ENCODE measurements at places on chromosomes 3 and 15. TPM values are rescaled to one million over a fixed set of nuclear protein-coding genes. Genes with fewer than 3 reads are reported as not detected.

DNA sequence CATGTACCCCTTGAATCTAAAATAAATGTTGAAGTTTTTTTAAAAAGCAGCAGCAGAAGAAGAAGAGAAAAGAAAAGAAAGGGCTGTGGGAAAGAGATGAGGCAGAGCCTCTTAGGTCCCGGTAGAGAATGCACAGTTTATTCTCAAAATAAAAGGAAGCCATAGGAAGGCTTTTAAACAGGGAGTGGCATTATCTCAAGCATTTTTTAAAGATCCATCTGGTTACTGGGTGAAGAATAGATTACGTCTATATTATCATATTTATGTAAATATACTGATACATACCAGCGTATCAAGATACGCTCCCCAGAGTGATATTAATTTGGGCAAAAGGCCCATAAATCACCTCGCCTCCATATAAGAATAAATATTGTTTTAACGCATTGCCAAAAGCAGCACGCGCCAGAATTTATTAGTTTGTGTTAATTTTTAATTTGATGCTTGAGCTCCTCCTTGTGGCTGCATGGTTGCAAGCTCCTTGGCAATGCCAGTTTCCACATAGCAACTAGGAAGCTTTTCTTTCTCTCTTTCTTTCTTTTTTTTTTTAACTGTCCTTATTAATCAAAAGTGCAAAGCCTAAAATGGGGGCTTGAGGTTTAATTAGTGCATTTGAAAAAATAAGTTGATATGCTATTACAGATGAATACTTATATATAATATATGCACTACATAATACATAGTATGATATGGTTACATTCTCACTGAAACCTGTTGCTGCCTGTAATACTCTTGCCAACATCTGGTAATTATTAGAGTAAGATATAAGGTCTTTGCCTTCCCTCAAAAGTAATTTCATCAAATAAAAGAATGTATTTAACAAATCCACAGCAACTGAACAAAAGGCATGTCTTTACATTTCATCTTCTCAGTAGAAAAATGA lies 242.8 kb upstream of the UBE2E2 start:
- peak; percentile 3 for DNase-seq

GRCh38 chr3:43923104-43923882 lies 232.6 kb downstream of the ABHD5 start:
- DNase-seq, result no peak

GRCh38 chr3:58068122-58068809 lies 60.0 kb downstream of the FLNB start:
- no peak for DNase-seq

- no peak for DNase-seq
Observed at GRCh38 chr3:64459711-64460110, 228.1 kb downstream of the ADAMTS9 start.

- DNase-seq, result no peak
Observed at GRCh38 chr3:110504901-110505300, 566.7 kb upstream of the NECTIN3 start.

GRCh38 chr3:135908225-135908624 lies 57.3 kb upstream of the PPP2R3A start:
- no peak for DNase-seq

GRCh38 chr15:83200589-83200988 lies 7.0 kb downstream of the HDGFL3 start:
- no peak for DNase-seq

DNA sequence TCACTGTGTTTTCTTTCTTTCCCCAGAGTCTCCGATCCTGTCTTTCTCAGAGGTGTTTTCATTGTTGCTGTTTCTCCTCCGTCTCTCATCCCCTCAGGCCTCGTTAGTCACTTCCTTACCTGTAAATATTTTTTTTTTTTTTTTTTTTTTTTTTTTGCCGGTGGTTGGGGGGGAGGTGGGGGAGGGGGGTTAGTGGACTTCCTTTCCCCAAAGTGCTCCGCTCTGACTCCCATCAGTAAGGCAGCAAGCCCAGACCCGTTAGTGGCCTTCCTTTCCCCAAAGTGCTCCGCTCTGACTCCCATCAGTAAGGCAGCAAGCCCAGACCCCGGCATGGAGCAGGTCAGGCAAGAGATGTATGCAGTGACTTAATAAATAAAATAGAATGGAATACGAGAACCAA lies 97.1 kb upstream of the TNFAIP8L3 start:
- no peak for DNase-seq

Gene ATG7
- 29.7 TPM for total RNA-seq

Gene ATP13A5
- not detected for total RNA-seq

DNA sequence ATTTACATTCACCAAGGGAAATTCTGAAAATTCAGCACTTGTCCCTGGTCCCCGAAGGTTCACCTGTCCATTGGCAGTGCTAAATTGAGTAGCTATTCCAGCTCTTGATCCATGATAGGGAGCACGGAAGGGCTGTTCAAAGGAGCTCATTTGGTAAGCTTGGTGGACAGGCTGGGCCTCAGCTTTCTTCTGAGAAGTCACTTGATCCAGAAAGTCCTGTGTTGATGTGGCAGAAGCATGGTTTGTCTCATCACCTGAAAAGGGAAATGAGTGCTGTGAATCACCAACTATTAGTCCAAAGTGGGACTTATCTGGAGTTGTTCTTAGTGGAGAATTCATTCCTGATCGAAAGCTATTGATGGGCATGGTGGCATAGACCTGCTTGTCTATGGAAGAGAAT lies 19.9 kb upstream of the SLC12A8 start:
- DNase-seq, result no peak

Data from activated T-cell treated with anti-CD3 and anti-CD28 coated beads, Interleukin-2, amount 50 U/mL, for 72 hours (primary cell).